Stimulated activated CD4-positive, alpha-beta T cell treated with anti-CD3 and anti-CD28 coated beads, Interleukin-15, amount 100 ng/mL, for 1 hour (primary cell): ENCODE measurements at places on chromosomes 12 and 14.

GRCh38 chr14:73713803-73714655 is at the start of gene PNMA1:
Gene PNMA1, minus strand, starts transcription at chr14:73714384. Its CDS starts 745 bp downstream, at chr14:73713639.
- peak; percentile 73 for DNase-seq

- no peak for DNase-seq
Observed at GRCh38 chr12:63083046-63083445, 68.0 kb downstream of the AVPR1A start.

- DNase-seq: no peak
Observed at GRCh38 chr12:117334051-117334450, 27.4 kb downstream of the NOS1 start.

- DNase-seq: no peak
Observed at GRCh38 chr12:3998968-3999792, 126.0 kb upstream of the PARP11 start.

GRCh38 chr12:66552716-66553115 is 126.2 kb downstream of the GRIP1 start:
- DNase-seq: no peak

GRCh38 chr14:61385002-61385685 is 63.8 kb downstream of the PRKCH start:
- DNase-seq: no peak

DNA sequence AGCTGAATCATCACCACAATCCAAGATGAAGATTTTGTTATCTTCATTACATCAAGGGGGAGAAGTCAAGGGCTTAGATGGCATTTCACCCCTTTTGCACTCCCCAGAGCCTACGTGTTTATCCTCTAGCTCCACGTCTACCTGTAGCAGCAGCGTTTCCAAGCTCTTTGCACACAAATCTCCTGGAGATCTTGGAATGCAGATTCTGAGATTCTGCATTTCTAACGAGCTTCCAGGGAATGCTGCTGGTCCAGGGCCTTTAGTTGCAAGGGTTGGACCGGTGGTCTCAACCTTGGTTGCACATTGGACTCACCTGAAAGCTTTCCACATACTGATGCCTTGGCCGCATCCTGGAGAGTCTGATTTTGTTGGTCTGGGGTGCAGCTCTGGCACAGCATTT is 49.5 kb upstream of the STON2 start:
- DNase-seq: no peak

GRCh38 chr14:40784860-40785259 is 821.8 kb upstream of the LRFN5 start:
- DNase-seq: no peak

DNA sequence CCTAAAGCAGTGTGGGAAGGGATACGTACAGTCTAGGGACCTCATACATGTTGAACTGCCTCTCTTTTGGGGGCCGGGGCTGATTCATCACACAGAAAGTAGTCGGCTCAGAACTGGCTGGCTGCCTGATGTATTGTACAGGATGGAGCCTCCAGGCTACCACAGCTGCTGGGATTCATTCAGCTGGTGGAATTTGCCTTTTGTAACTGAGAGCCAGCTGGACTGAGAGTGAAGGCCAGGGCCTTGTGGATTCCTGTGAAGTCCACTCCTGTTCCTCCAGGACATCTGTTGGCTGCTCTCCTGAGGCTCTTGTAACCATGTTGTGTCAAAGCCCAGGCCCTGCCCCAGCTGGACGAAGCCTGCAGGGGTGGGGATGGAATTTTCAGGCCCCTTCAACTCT is 116.3 kb upstream of the PRICKLE1 start:
- no peak for DNase-seq

DNA sequence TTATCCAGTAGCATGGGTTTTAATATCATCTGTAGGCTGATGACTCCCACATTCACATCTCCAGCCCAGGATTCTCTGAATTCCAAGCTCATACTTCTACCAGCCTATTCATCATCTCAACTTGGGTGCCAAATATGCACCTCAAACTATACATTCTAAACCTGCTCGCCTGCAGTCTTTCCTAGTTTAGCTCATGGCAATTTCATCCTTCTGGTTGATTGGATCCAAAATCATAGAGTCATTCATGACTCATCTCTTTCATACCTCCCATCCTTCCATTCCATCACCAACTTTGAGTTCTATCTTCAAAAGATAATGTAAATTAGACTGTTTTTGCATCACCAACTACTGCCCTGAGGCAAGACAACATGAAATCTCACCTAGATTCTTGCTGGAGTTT is 99.7 kb upstream of the EGLN3 start:
- DNase-seq: no peak

DNA sequence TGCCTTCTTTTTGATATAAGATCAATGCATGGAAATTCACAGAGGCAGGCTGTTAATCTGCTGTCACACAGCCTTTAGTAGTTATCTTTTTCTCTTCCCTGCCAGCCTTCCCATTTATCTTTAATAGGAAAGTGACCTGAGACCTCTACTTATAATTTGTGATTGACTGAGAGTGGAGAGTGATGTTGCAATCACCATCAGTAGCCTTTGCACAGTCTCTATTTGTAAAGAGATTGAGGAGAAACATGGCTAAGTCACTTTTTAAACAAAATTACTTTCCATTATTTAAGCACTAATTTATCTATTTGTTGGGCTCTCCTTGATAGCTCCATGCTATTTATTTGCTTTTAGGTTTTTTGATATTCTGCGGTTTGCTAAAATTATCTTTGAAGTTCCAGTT is 19.9 kb downstream of the LMNTD1 start:
- DNase-seq: no peak

- DNase-seq: no peak
Observed at GRCh38 chr12:104951759-104952509, 6.2 kb downstream of the SLC41A2 start.
